AG08395 (cell line): ENCODE measurements at places on chromosomes 1 and 21.

GRCh38 chr1:45979778-45980176, 152.7 kb downstream of the PIK3R3 start:
- DNase-seq, result no peak

- peak; percentile 94 for DNase-seq
Measured at GRCh38 chr1:178031856-178032320, 62.0 kb upstream of the RASAL2 start.

DNA sequence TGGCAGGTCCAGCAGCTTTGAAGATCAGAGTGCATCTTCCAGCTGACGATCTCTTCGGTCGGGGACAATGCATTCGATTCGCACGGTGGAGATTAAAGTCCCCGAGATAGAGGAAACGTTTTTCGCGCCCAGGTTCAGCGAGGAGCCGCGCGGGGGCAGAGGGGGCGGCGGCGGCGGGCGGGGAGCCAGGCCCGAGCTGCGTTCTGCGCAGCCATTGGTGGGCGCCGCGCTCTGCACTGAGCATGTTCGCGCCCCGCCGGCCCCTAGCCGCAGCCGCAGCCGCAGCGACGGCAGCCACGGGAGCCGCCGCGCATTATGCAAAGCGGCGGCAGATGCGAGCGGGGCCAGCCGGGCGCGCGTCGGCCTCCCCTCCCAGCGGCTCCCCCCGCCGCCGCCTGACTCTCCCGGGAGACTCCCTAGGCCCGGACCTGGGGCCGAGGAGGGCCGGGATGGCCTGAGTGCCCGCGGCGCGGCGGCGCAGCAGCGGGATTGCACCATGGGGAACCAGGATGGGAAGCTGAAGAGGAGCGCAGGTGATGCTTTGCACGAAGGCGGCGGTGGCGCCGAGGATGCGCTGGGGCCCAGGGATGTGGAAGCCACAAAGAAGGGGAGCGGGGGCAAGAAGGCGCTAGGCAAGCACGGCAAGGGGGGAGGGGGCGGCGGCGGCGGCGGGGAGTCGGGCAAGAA, at the start of gene FMN2:
Gene FMN2, plus strand, starts transcription at position 270 of the 687 bp plus-strand sequence. Its CDS starts 227 bp downstream, at position 497.
- peak; percentile 86 for DNase-seq

DNA sequence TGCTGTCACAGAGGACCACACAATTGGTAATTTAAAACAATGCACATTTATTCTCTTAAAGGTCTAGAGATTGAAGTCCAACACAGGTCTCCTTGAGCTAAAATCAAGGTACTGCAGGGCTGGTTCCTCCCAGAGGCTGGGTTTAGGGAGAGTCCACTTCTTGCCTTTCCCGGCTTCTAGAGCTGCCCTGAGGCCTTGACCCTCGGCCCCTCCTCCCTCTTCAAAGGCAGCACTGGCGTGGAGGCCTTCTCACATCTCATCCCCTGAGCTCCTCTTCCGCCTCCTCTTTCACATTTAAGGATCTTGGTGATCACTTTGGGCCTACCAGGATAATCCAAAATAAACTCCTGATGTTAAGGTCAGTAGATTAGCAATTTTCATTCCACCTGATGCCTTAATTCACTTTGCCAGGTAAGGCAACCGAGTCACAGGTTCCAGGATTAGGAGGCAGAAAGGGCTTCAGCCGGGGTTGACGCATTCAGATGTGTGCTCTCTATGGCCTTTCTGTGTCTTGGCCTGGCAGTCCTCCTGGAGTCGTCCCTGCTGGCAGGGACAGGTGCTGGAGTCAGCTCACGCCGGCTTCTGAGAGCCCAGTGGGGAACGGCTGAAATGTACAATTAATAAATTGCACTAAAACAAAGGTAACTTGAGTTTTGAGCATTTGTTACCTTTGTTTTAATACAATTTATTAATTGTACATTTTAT, 61.2 kb upstream of the ABCG1 start:
- no peak for DNase-seq

DNA sequence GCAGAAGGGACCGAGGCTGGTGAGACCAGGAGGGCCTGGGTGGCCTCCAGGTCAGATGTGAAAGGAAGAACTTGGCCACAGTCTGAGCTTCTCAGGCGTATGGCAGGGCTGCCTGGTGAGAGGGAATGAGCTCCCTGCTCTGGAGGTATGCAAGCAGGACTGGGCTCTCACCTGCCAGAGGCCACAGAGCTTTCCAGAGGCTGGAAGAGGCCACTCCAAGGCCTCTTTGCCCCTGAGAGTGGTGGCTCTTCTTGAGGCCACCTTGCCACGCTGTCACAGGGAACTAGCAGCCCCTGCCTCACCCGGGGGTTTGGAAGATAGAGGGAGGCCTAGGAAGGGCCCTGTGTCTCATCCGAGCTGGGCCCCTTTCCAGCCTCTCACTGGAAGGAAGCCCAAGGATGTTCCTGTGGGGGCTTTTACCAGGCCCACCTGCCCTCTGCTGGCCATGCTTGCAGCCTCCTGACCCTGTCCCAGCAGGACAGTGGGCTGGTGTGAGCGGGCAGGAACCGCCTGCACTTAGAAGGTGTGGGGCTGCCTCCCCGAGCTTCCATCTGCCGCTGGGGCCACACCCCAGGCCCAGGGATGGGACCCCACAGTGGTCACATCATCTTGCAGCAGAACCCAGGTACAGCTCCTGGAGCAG, 10.0 kb downstream of the PCSK9 start:
- DNase-seq, result no peak

DNA sequence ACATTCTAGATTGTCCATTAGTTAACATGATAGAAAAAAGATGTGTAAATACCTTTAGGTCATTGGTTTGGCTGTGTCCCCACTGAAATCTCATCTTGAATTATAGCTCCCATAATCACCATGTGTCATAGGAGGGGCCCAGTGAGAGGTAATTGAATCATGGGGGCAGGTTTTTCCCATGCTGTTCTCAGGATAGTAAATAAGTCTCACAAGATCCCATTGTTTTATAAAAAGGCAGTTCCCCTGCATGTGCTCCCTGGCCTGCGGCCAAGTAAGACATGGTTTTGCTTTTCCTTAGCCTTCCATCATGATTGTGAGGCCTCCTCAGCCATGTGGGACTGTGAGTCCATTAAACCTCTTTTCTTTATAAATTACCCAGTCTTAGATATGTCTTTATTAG, 32.5 kb upstream of the SLC44A5 start:
- DNase-seq, result no peak
